ENCODE measurements at places on chromosomes 3 and 15.
A peak's percentile ranks its signal among the peaks of the same experiment; 100 is the strongest.

- DNase-seq, result no peak
Measured at GRCh38 chr15:100186960-100187359, 154.8 kb downstream of the ADAMTS17 start.

DNA sequence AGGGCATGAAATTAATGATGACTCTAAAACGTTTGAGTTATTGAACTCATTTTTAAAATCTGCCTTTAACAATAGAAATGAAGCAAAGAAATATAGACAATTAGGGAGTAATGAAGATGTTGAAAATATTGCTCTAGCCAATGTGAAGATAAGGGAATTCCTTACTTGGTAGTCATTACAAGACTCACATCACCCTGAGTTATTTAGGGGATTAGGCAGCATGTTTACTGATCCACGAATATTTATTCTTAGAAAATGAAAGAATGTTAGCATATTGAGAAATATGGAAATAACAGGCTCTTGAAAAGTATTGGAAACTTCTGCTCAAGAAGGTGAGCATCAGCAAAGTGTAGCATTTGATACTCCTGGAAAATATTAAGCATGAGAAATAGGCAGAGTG is 398.1 kb upstream of the ARPP21 start:
- DNase-seq, result no peak

GRCh38 chr3:130572769-130573168 is 55.8 kb downstream of the COL6A6 start:
- no peak for DNase-seq

- no peak for DNase-seq
Measured at GRCh38 chr3:140627756-140628155, 50.1 kb upstream of the TRIM42 start.

DNA sequence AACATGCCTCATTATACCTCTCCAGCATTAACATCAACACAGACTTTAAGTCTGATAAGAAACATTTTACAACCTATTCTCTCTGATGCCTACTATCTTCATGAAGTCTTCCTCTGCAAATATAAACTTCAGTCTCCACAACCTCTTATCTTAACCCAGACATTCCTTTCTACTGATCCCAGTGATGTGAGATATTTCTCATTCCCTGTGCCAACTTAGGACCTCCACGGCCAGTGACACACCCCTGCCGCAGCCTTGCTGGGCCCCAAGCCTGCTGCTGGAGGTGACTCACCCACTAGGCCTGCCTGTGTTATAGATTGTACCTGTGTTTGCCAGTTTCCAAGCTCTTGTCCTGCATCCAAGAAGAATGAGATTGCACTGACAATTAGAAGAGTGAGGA is 734.5 kb upstream of the CADM2 start:
- DNase-seq, result no peak

GRCh38 chr3:127697551-127698240 is 24.9 kb downstream of the ABTB1 start:
- DNase-seq, result peak; percentile 37

DNA sequence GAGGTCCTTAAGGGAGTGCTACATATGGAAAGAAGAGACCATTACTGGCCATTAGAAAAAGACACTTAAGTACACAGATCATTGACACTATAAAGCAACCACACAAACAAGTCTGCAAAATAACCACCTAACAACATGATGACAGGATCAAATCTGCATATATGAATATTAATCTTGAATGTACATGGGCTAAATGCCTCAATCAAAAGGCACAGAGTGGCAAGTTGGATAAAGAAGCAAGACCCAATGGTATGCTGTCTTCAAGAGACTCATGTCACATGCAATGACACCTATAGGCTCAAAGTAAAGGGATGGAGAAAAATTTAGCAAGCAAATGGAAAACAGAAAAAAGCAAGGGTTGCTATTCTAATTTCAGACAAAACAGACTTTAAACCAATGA is 28.4 kb upstream of the CCNL1 start:
- no peak for DNase-seq

GRCh38 chr3:143001034-143001368 is 369 bp upstream of the U2SURP start:
- no peak for DNase-seq

- DNase-seq, result no peak
Measured at GRCh38 chr3:52784931-52785590, 7.7 kb downstream of the ITIH1 start.

- no peak for DNase-seq
Measured at GRCh38 chr15:69881766-69882165, 216.0 kb downstream of the TLE3 start.

- DNase-seq, result no peak
Measured at GRCh38 chr3:98966434-98966833, 64.9 kb upstream of the DCBLD2 start.

DNA sequence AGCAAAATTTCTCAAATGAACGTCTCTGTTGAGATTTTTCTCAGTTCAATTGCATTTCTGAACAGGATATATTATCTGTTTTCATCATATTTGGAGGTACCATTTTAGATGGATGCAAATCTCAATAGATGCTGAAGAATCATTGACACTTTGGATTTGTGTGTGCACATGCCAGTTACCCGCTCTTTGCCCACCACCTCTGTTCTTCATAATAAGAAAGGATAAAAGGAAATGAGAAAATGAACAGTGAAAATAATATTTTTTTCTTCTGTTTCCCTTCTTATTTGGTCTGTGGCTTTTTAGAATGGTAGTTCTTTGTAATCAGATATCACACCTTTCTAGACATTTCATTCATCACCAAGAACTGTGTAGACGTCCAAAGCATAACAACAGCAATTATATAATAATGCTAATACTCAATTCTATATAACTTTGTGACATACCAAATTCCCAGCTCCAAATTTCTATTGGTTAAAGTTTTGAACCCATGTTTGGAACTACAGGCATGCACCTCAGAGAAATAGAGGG is 256.7 kb upstream of the SATB1 start:
- DNase-seq, result no peak

DNA sequence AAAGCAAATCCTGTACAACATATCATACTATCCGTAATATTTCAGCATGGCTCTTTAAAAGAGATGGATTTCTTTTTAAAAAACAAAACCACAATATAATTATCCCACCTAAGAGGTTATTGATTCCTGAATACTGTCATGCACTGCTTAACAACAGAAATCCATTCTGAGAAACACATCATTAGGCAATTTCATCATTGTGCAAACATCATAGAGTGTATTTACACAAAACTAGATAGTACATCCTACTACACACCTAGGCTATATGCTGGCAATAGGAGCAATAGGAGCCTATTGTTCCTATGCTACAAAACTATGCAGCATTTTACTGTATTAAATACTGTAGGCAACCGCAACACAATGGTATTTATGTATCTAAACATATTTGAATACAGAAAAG is 242.0 kb downstream of the NEK10 start:
- no peak for DNase-seq

DNA sequence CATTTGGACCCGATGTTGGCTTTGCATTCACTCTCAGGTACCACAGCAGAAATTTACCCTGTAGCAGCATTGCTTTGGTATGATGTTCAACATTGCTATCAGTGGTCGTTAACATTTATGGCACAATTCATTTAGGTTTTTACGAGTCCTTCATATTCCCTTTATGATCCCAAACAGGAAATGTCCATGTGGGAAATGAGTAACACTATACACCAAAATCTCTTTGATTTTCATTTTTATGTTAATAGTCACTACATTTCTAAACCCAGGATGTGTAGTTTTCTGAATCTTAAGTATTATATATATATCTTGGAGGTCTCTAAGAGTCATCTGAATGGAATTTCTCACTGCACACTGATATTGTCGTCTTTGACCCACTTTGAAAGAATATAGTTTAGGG is 78.5 kb upstream of the RBMS3 start:
- no peak for DNase-seq

DNA sequence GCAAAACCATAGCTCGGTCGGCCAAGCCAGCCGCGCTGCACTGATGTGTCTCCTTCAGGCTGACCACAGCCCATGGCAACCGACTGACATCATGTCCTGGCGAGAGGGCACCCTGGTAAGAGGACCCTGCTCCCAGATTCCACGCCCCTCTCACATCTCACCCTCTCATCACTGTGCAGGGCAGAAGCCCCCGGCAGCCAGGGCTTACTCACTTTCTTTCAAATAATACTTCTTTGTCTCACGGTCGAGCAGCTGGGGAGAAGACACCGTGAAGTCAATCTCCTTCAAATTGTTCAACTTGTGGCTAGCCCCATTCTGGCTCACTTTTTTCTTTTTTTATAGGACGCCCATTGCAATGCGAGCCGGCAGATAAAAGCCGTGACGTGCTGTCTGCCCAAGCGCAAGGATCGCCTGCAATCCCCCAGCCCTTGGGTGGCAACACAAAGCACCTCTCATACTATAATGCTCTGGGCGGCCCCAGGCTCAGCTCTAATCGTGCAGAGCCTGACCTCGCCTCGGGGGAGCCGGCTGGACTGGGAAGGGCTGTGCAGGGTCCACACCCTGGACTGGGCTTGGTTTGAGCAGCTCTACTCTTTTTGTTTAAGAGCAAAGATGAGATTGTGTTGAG is 33.6 kb downstream of the VGLL4 start:
- no peak for DNase-seq

DNA sequence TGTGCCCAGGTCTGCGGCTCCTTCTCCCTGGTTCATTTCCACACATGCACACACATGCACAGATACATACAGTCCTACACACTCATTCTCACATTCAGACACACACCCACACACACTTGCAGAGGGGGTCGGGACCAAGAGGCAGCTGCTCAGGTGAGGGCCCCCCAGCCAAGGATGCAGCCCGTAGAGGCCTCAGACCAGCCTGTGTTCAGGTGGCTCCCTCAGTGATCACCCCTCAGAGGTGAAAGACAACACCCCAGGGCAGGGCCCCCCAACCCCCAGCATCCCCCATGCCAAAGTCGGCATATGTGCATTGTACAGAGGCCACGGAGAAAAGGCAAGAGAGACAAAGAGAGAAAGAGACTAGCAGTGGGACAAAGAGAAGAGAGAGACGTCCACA is 5.9 kb upstream of the CORO2B start:
- DNase-seq, result no peak

- DNase-seq, result no peak
Measured at GRCh38 chr3:47882338-47882737, 79.4 kb downstream of the DHX30 start.

DNA sequence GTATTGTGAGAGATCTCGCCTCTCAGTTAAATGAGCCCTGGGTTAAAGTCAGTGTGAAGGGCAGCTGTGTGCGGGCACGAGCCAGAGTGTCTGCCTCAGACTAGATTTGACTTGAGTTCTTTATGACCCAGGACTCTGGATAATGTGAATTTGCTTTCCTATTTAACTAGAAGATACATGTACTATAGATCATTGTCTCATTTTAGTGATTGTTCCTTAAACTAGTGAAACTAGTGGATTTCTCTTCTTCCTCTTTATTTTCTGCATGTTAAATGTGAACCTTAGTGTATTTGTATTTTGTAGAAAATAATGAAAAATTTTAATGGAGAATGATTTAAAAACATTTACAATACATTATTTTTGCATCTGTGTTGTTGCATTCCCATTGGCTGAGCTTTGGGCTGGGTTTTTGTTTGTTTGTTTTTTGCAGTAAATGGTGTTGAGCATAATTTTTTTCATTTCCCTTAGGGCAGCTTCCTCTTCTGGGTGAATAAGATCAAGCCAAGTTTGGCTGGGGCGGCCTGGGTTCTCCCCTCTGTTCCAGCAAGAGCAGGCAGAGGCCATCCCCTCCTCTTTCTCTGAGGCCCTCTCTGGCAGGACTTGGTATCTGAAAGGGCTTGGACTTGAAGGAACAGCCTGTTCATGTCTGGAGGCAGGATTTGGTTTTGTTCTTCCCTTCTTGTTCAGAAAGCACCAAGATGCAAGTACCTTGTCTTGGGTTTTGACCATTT is 15.0 kb downstream of the GCSAM start:
- no peak for DNase-seq

GRCh38 chr3:120072867-120073525 is 21.3 kb downstream of the GSK3B start:
- no peak for DNase-seq

DNA sequence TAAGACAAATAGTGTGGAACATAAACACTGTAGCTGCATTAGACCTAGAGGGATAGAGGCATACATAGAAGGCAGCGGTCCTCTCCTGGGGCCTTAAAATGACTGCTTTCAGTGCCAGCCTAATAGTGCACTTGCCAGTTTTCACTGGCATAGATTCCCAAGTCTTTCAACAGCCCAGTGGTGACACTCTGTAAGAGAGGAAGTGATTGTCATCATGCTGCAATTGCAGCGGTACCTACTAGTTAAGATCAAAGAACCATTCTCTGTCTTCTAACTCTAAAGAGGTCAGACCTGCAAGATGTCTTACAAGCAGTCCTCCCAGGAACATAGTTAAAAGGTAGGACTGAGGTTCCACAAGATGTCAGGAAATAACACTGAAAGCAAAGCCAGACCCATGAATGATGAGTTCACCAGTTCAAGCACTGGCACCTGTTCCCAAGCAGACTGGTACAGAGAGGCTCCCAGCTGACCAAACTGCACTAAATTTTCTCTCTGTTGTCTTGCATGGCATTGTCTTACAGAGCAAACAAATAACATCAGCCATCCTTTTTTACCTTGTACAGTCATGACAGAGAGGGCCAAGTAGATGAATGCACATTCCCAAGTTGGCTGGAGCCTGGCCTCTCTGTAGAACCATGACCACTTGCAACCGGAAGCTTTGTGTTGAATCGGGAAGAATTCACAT is 100.5 kb upstream of the SKOR1 start:
- DNase-seq, result no peak

GRCh38 chr3:170467007-170467406 is 48.3 kb downstream of the CLDN11 start:
- DNase-seq, result no peak

- no peak for DNase-seq
Measured at GRCh38 chr15:61225614-61226013, 3.5 kb downstream of the RORA start.

DNA sequence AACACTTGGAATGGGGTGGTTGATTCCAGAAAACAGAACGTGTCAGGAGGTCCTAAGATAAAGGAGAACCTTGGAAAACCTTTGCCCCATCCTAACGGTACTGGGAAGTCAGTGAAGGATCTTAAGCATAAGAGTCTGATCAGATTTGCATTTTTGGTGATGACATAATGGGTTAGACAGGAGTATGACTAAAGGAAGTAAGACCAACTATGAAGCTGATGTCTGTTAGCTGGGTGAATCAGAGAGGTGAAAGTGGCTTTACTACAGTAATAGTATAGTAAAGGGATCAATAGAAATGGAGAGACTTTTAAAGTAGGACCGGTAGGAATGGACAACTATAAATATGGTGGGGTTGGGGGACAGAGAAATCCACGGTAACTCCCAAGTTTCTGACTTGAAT is 12.6 kb downstream of the GTF2A2 start:
- no peak for DNase-seq

DNA sequence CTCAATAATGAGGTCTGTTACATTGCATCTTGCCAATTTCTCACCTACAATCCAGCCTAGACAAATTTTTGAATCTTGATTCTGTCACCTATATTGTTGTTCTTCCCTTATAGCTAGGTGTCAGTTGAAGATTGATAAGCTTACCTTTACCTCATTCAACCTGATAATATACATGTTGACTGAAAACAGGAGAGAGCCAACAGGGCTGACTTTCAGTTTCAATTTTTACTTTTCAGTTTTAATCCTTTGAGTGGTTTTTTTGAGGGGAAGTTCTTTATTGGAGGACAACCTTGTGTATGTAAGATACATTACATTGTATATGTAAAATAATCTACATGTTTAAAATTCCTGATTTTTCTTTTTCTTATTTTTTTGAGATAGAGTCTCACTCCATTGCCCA is 5.8 kb downstream of the ATP13A5 start:
- DNase-seq, result no peak
